Colonic mucosa (tissue), 4 donors: ENCODE measurements at places on chromosomes 12 and 14. TPM values are rescaled to one million over a fixed set of nuclear protein-coding genes. Genes with fewer than 3 reads are reported as not detected.

DNA sequence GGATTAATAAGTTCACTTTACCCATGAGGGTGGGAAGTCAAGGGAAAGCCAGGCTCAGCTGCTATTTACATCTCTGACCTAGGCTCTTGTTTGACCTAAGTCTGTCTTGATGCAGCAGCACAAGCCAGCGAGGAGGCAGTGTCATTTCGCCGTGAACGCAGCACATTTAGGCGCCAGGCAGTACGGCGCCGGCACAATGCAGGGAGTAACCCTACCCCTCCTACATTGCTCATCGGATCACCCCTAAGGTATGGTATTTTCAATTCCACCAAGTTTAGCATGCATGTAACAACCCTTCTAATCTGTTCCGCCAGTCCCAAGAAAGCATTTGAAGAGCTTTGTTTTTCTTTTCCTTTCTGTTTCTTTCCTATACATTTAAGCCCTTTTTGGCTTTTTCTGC lies 81.2 kb downstream of the PCNX1 start:
- H3K27ac ChIP-seq, result no peak overlapping the region
- no peak for DNase-seq
- no peaks in the 10 kb centered on the region for H3K27me3 ChIP-seq
- no peak overlapping the region for H3K4me3 ChIP-seq
- no peaks in the 10 kb centered on the region for H3K4me1 ChIP-seq
- no peaks in the 10 kb centered on the region for H3K36me3 ChIP-seq

DNA sequence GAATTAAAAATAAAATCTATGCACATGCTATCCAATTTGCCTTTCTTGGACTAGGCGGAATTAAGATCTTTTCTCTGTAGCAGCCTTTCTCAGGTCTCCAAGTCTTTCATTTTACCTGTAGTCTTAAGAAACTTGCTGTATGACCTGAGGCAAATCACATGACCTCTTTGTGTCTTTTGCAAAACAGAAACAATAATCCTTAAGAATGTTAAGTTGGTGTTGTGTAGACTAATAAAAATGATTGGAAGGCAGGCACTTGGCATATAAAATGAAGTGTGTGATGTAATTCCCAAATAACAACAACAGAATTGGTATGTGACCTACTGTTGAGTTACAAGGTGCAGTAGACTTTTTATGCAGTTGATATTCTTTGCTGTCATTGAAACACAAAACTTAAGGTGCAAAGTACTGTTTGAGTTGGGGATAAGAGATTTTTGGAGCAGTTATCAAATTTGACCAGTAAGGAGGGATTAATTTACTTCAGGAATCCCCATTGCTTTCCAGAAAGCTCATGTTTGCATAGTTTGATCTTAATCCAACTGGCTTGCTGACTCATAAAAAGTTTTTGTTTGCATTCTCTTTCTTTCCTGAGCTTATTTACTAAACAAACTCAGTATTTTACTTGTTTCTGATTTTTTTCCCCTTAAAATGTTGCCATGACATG lies 51.4 kb downstream of the SUSD6 start:
- no peaks in the 10 kb centered on the region for H3K36me3 ChIP-seq
- H3K27me3 ChIP-seq, result no peaks in the 10 kb centered on the region
- peaks cover 9% of the 10 kb centered on the region for H3K4me1 ChIP-seq
- H3K4me3 ChIP-seq, result no peak overlapping the region
- peak overlapping the region; percentile 18 for H3K27ac ChIP-seq

- no peaks in the 10 kb centered on the region for H3K27me3 ChIP-seq
- no peak overlapping the region for H3K27ac ChIP-seq
- DNase-seq, result no peak
- peaks cover 36% of the 10 kb centered on the region for H3K4me1 ChIP-seq
- no peaks in the 10 kb centered on the region for H3K36me3 ChIP-seq
Measured at GRCh38 chr14:93035917-93036651, 79.6 kb downstream of the ITPK1 start.

- no peak for DNase-seq
- H3K27me3 ChIP-seq, result no peaks in the 10 kb centered on the region
- no peaks in the 10 kb centered on the region for H3K4me1 ChIP-seq
- H3K4me3 ChIP-seq, result no peak overlapping the region
- H3K27ac ChIP-seq, result no peak overlapping the region
Measured at GRCh38 chr14:33812181-33812580, 138.7 kb downstream of the EGLN3 start.

DNA sequence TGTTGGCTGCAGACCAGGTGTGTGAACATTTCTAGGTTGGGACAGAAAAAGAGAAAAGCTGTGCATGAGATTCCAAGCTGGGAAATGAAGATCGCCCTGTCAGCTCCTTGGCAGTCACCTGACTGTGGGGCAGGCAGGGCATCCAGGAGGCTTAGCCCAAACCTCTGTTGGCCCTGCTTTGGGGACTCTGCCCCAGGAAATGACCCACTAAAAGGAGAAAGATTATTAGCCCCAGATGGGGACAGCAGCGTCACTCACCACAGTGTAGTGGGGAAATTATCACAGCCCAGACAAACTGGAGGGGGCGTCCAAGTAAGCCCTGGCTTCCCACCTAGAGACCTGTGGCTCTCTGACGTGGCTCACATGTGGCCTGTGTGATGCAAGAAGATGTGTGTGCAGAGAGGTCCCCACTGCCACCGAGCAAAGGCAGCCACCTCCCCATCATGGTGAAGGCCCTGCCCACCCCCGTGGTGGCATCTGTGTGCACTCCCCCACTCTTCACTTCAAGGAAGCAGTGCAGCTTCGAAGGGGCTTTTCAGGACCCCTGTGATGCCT lies 39.1 kb downstream of the DIO3 start:
- H3K4me1 ChIP-seq, result no peaks in the 10 kb centered on the region
- no peak overlapping the region for H3K4me3 ChIP-seq
- H3K27ac ChIP-seq, result no peak overlapping the region
- H3K27me3 ChIP-seq, result no peaks in the 10 kb centered on the region
- DNase-seq, result no peak
- no peaks in the 10 kb centered on the region for H3K36me3 ChIP-seq

MANSC4 gene
- total RNA-seq, result not detected

SERPINA3 gene
- total RNA-seq, result 5.7 TPM
